Right renal cortex interstitium (tissue), 3 donors: ENCODE measurements at places on chromosomes 7 and 10. TPM values are rescaled to one million over a fixed set of nuclear protein-coding genes. Genes with fewer than 3 reads are reported as not detected.

The LMOD2 gene
- polyA plus RNA-seq: 0.10 TPM

The NPM3 gene
- 54.1 TPM for polyA plus RNA-seq

The ENO4 gene
- 3.2 TPM for polyA plus RNA-seq

The MINDY4 gene
- polyA plus RNA-seq: 11.4 TPM

The ASZ1 gene
- polyA plus RNA-seq: not detected

The SPDYE2B gene
- 0.58 TPM for polyA plus RNA-seq

The IDI1 gene
- polyA plus RNA-seq: 75.4 TPM

The ALKBH4 gene
- polyA plus RNA-seq: 12.3 TPM

The PRLHR gene
- not detected for polyA plus RNA-seq

The GHRHR gene
- 0.34 TPM for polyA plus RNA-seq

- no peak for DNase-seq
Observed at GRCh38 chr10:54909165-54909564, 108.1 kb upstream of the PCDH15 start.

DNA sequence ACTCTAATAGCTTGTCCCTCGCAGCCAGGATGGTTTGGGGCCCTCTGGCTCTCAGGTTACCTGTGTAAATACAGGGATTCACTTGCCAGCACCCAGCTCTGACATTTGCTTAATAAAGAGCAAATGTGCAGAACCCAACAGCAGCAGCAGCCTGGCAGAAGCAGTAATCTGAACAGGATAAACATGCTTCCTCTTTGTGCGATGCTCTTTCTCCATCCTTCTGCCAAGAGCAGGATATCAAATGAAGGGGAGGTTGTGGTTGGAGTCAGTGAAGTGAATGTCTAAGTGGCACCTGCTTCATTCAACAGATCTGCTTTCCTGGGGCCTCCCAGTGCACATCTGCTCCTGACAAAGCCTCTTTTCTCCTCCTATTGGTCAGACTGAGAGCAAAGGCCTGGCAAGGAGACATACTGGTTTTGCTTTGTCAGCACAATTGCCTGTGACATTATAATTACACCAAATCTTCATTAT lies 130.3 kb downstream of the NRF1 start:
- no peak for DNase-seq

DNA sequence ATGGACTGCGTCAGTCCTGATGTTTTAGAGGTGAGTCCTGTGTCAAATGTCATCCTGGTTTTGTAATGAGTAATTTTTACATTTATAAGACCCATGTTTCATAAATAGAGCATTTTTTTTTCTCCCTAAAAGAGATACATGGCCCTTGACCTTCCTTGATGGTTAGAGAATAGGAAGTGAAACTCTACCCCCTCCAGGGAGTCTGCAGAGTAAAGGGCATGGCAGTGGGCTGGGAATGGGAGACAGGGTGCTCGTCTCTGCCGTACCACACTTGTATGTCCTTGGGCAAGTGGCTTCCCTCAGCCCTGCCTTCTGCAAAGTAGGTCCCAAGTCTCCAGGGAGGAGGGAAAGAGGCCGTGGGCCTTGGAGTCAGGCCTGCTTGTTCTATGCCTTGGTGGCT lies 63.9 kb downstream of the WDFY4 start:
- no peak for DNase-seq

GRCh38 chr10:110345286-110345685 lies 40.6 kb upstream of the SMNDC1 start:
- DNase-seq: no peak

DNA sequence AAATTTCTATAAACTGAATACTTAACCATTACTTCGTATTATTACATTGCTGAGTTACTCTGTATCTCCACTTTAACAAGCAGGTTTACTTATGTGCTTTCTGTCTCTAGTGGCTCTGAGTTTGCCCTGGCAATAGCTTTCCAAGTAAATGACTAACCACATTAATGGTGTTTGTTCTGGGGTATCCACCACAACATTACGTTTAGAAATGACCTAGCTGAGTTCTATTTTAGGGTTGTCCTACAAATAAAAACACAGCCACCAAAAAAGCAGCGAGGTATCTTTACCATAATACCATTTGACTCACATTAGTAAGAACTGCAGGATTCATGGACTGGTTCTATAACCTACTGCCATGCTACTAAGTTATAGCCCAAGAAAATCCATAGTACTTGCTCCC lies 83.1 kb downstream of the HIBADH start:
- no peak for DNase-seq

- no peak for DNase-seq
Observed at GRCh38 chr7:21364801-21365271, 63.0 kb upstream of the SP4 start.

DNA sequence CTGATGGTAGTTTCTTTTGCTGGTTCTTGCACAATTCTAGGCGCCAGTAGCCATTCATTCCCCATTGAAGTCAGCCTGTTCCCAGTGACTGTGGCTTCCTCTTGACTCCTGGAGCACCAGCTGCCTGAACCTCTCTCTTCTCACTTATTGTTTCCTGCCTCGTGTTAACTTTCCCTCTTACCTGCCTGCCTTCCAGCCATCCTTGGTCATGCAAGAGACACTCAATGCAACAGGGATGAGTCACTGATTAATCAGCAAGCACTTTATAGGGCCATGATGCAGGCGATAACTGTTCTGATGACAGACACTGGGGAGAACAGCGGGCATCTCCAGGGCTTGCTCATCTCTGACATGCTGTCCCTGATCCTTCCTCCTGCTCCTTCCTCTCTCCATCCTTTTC lies 122.0 kb downstream of the PLCE1 start:
- no peak for DNase-seq

GRCh38 chr10:127982601-127983000 lies 75.7 kb downstream of the PTPRE start:
- no peak for DNase-seq

DNA sequence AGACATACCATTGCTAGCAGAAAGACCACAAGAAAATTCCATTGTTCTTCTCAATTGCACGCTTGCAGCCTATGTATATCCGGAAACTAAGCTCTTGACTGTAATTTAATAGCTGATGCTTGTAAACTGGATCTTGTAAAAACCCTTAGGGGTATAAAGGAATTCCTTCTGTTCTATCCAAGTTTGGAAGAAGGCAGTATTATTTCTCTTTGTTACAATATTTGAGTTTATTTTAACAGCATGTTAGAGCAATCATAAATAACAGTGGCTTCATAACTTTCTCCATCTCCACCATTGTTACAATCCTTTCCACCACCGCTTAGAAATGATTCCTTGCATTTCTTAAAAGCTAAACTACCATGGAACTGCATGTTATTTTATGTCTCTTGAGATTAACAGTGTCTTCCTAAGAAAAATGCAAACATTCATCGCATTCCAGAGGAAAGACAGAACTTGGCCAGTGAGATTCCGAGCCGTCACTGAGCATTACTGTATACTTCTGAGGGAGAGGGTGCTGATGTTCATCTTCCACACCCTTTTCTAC lies 92.5 kb downstream of the TRIL start:
- DNase-seq: no peak

DNA sequence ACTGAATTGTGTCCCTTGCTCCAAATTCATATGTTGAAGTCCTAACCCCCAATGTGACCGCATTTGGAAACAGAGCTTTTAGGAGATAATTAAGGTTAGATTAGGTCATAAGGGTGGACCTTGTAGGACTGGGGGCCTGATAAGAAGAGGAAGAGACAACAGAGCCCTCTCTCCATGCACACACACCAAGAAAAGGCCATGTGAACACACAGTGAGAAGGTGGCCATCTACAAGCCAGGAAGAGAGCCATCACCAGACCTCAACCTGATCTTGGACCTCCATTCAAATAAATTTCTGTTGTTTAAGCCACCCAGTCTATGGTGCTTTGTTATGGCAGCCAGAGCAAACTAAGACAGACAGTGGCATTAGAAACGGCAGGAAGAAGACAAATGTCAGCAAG lies 12.5 kb upstream of the PRKAR2B start:
- DNase-seq: no peak

GRCh38 chr10:24574161-24574560 lies 149.5 kb downstream of the ARHGAP21 start:
- no peak for DNase-seq

- DNase-seq: no peak
Observed at GRCh38 chr7:151061213-151062110, 2.1 kb downstream of the SLC4A2 start.

GRCh38 chr7:19698331-19698730 lies 10.5 kb downstream of the POLR1F start:
- no peak for DNase-seq

GRCh38 chr10:113199459-113199858 lies 249.4 kb downstream of the TCF7L2 start:
- DNase-seq: no peak

DNA sequence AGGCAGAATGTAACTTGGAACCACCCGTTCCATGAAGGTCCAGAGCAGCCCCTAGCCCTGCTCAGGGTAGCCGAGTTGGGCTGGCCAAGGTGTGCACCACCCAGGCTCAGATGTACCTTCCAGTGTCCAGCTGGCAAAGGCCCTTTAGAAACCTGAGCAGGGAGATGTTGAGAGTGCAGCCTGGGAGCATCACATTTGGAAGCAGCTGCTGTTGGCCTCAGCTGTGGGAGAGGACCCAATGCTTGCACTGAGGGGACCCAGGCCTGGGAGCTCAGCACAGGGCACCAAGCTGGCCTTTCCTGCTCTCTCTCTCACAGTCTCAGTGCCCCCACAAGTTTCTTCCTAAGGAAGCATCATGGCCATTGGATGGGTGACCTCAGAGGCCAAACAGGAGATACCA lies 33.5 kb downstream of the ANXA8 start:
- DNase-seq: no peak

DNA sequence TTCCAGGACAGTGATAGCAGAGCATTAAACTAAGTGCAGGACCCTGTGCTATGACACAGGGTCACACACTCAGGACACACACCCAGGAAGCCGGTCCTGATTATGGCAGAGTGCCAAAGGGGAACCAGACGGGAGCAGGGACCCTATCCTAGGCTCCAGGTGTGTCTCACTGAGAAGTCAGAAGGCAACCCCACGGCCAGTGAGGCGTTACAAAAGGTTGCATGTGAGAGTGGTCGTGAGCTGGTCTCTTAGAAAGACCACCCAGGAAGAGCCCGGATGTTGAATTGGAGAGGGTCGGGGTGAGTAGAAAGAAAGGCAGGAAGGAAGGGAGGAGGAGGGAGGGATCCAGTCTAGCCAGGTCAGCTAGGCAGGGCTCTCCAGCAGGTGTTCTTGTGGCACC lies 31.0 kb downstream of the FRMPD2 start:
- DNase-seq: no peak

GRCh38 chr10:72335394-72336258 lies 19.1 kb downstream of the DNAJB12 start:
- no peak for DNase-seq

GRCh38 chr7:36747280-36748016 lies 23.2 kb upstream of the AOAH start:
- no peak for DNase-seq

DNA sequence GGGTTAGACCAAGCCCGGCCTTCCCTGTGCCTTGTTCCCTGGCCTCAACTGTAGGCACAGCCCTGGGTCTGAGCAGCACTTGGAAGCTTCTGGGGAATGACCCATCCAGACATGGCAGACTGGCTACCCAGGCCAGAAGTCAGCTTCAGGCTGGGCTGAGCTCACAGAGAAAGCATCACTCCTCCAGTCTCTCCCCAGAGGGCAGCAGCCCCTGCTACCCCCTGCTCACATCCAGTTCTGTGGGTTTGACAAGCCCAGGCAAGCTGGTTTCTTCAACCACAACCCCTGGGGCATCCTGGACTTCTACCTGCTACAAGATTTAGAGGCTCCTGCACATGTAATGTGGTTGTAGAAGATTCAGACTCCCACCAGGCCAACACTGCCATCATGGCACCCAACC lies 9.0 kb downstream of the C10orf71 start:
- DNase-seq: no peak

GRCh38 chr7:55140941-55141278 lies 122.1 kb downstream of the EGFR start:
- DNase-seq: no peak

DNA sequence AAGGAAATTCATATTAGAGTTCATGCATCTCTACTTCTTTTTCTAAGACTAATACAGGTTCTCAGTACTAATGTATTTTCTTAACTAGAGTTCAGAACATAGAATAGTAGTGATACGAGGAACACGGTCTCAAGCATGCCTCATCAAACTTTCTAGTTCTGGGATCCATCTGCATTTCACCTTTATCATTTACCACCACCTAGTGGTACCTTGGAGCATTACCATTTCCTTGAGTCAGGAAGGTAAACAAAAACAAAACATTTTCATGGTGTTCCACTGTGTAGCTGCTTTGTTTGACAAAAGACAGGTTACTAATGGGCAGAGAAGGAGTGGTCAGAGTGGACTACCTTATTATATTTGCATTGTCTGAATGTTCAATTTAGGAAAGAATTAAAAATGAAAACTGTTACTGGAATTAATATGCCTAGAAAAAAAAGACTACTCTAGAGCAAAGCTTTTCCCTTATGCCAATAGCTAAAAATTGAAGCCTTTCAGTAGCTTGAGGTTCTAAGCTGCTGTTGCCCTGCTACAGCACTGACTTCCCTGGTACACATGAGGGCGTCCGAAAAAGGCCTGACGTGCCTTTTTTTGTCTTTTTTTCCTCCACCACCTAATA lies 44.5 kb downstream of the STARD3NL start:
- peak; percentile 31 for DNase-seq

- DNase-seq: no peak
Observed at GRCh38 chr7:147923841-147924240, 666.7 kb upstream of the C7orf33 start.

DNA sequence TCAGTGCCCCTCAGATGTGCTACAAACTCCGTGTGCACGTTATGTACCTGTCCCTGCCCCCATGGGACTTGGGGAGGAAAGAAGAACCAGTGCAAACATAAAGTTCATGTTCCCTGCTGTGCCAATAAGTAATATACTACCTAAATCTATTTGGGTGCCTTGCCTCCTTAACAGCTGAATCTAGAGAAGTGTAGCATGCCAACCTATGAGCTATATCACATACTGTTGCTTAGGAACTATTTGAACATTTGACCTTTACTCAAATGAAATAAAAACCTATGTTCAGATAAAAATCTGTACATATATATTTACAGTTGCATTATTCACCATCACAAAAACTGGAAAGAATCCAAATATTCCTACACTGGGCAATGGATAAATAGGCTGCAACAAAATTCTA lies 9.8 kb downstream of the POT1 start:
- DNase-seq: no peak

- no peak for DNase-seq
Observed at GRCh38 chr7:30474893-30475292, 3.7 kb downstream of the NOD1 start.

DNA sequence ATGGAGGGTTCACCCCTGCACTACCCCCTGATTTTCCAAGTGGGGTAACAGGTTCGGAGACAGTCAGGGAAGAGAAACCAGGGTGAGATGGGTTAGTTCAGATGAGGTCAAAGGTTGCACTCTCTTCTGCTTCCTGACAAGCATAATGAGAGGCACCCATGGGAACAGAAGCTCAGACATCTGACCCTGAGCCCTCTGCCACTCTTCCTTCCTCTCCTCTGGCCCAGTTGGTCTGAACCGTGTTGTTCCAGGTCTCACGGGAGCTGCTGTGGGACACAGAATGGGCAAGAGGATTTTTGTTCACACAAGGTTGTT lies 38.4 kb downstream of the DNAJB12 start:
- DNase-seq: no peak

DNA sequence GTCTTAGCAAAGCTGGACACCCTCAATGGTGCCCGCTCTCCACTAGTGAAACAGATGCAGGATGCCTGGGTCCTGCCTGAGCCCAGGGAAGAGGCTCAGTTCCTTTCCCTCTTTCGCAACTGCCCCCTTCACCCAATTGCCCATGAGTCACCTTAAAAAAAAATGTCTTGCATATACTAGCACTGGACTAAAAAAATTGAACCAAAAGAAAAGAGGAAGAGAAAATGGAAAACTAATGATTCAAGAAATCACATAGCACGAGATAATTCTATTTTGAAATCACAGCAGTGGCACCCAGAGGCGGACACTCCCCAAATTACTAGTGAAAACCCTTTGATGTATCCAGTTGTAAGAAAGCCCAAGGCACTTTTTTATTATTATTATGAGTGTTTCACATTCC lies 972.5 kb downstream of the LRMDA start:
- no peak for DNase-seq
